AG04449 (cell line): ENCODE measurements at places on chromosomes 6 and 20.

DNA sequence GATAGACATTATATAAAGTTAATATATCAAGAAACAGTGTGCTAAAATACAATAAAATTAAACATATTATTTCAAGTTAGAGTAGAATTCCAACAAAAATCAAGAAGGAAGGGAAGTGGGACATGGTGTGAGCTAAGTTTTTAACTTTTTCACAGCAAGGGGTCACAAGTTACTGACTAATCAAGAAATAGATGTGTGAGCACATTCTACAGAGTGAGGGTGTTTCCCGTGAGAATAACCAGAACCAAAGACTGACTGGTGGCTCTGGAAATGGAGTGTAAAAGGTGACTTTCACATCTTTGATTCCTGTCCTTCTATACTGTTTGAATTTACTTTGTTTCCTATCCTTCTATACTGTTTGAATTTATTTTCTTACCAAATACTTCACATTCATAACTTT lies 206.6 kb downstream of the TASP1 start:
- no peak for DNase-seq

GRCh38 chr6:152348116-152348515 lies 289.0 kb downstream of the SYNE1 start:
- no peak for DNase-seq

GRCh38 chr6:91476000-91476399 lies 889.1 kb upstream of the MAP3K7 start:
- DNase-seq = no peak

- no peak for DNase-seq
Observed at GRCh38 chr6:36235309-36235708, 34.6 kb upstream of the PNPLA1 start.
